Stomach (tissue), 19 donors: ENCODE measurements at places on chromosomes 12 and 14. TPM values are rescaled to one million over a fixed set of nuclear protein-coding genes. Genes with fewer than 3 reads are reported as not detected.
A peak's percentile ranks its signal among the peaks of the same experiment; 100 is the strongest.

Gene MGP
- total RNA-seq = 362 TPM

Gene MAP1LC3B2
- total RNA-seq = 1.3 TPM

- peaks cover 35% of the 10 kb centered on the region for H3K27me3 ChIP-seq
- H3K4me1 ChIP-seq = peaks cover 28% of the 10 kb centered on the region
- DNase-seq = peak; percentile 91
- H3K4me3 ChIP-seq = peak overlapping the region; percentile 47
Observed at GRCh38 chr12:54017878-54018467, 9.2 kb downstream of the HOXC8 start.

GRCh38 chr12:68234140-68234539, 8.5 kb upstream of the IL26 start:
- DNase-seq = no peak
- H3K4me1 ChIP-seq = no peaks in the 10 kb centered on the region
- no peaks in the 10 kb centered on the region for H3K27me3 ChIP-seq
- H3K36me3 ChIP-seq = no peaks in the 10 kb centered on the region
- no peak overlapping the region for H3K27ac ChIP-seq

- H3K27me3 ChIP-seq = no peaks in the 10 kb centered on the region
- H3K36me3 ChIP-seq = no peaks in the 10 kb centered on the region
- peaks cover 64% of the 10 kb centered on the region for H3K4me1 ChIP-seq
- peak overlapping the region; percentile 80 for H3K27ac ChIP-seq
- H3K4me3 ChIP-seq = no peak overlapping the region
Observed at GRCh38 chr14:68193970-68194681, 374.5 kb downstream of the RAD51B start.

GRCh38 chr14:27410981-27411380, 813.1 kb upstream of the NOVA1 start:
- H3K27me3 ChIP-seq = no peaks in the 10 kb centered on the region
- no peaks in the 10 kb centered on the region for H3K36me3 ChIP-seq
- H3K27ac ChIP-seq = no peak overlapping the region
- no peaks in the 10 kb centered on the region for H3K4me1 ChIP-seq
- H3K4me3 ChIP-seq = no peak overlapping the region

DNA sequence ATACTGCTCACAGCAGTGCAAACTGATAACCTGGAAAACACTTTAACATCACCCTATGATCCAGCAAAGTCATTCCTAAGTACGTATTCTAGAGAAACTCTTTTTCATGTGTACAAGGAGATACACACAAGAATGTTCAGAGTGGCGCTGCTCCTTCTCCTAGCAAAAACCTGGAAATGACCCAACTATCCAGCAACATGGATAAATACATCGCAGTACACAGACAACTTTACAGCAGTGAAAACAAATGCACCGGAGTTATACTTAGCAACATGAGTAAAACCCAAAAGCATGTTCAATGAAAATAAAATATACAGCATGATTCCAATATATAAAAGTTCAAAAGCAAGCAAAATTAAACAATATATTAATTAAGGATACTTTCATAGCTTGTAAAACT, 18.7 kb downstream of the SART3 start:
- DNase-seq = no peak
- no peak overlapping the region for H3K4me3 ChIP-seq
- peaks cover 7% of the 10 kb centered on the region for H3K4me1 ChIP-seq
- H3K36me3 ChIP-seq = peaks cover 54% of the 10 kb centered on the region
- H3K27me3 ChIP-seq = no peaks in the 10 kb centered on the region
- no peak overlapping the region for H3K27ac ChIP-seq

GRCh38 chr14:54771411-54772027, 131.1 kb downstream of the GCH1 start:
- no peak for DNase-seq
- H3K4me1 ChIP-seq = peaks cover 35% of the 10 kb centered on the region
- H3K36me3 ChIP-seq = peaks cover 30% of the 10 kb centered on the region
- H3K27ac ChIP-seq = no peak overlapping the region
- H3K4me3 ChIP-seq = no peak overlapping the region

- peak; percentile 30 for DNase-seq
- H3K27me3 ChIP-seq = no peaks in the 10 kb centered on the region
Observed at GRCh38 chr14:24734917-24735500, 101.0 kb upstream of the GZMB start.

- no peak for DNase-seq
- H3K27me3 ChIP-seq = no peaks in the 10 kb centered on the region
- peaks cover 93% of the 10 kb centered on the region for H3K4me1 ChIP-seq
- H3K36me3 ChIP-seq = no peaks in the 10 kb centered on the region
- no peak overlapping the region for H3K27ac ChIP-seq
- no peak overlapping the region for H3K4me3 ChIP-seq
Observed at GRCh38 chr12:132496358-132496669, 6.4 kb downstream of the FBRSL1 start.

DNA sequence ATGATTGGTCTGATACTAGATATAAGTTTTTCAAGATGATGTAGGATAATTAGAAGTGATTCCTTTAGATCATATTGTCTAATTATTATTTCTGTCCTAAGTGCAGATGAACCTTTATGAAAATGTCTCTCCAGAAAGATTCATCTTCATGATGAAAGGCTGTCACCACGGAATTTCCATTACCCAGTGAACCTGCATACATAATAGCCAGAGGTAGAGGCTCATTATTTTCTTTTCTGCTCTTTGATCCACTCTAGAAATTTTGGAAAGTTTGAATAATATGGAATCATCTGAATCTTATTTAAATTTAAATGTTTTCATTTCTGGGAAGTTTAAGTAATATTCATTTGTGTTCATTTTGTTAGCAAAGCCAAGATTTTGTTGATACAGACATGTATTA, 137.1 kb upstream of the ATP2B1 start:
- no peaks in the 10 kb centered on the region for H3K27me3 ChIP-seq
- no peaks in the 10 kb centered on the region for H3K36me3 ChIP-seq
- no peak overlapping the region for H3K27ac ChIP-seq
- DNase-seq = no peak
- H3K4me1 ChIP-seq = no peaks in the 10 kb centered on the region
- no peak overlapping the region for H3K4me3 ChIP-seq

GRCh38 chr12:108921946-108922345, 42.1 kb downstream of the DAO start:
- no peaks in the 10 kb centered on the region for H3K27me3 ChIP-seq
- H3K27ac ChIP-seq = no peak overlapping the region
- DNase-seq = no peak
- H3K36me3 ChIP-seq = no peaks in the 10 kb centered on the region
- no peaks in the 10 kb centered on the region for H3K4me1 ChIP-seq
- H3K4me3 ChIP-seq = no peak overlapping the region

DNA sequence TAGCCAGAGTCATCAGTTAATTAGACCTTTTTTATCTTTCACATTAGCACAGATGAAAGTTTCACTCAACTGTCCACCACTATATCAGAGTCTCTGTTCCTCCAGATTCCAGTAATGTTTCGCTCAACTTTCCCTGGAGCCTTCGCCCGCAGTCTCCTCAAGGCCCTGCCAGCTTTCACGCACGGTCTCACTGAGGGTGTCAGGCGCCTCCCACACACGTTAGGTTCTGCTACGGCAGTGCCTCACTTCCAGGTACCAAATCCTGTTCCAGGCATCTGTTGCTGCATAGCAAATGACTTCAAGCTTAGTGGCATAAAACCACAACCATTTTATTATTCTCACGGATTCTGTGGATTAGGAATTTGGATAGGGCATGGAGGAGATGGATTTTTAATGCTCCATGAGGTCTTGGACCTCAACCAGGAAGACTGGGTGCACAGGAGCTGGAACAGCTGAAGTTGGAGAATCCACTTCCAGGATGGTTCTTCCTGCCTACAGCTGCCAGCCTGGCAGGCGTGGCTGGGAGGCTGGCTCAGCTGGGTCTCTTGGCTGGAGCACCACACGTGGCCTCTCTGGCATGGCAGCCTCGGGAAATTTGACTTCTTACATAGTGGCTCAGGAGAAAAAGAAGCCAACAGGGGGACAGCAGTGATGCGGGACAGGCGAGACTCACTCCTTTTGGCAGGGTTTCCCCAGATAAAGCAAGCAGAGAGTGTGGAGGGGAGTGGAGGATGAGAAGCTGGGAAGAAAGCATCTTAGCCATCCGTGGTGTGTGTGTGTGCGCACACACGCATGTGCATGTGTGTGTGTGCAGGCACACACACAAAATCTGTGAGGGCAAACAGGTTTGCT, 21.3 kb upstream of the BCDIN3D start:
- H3K4me3 ChIP-seq = no peak overlapping the region
- no peak for DNase-seq
- H3K36me3 ChIP-seq = no peaks in the 10 kb centered on the region
- no peak overlapping the region for H3K27ac ChIP-seq
- H3K27me3 ChIP-seq = no peaks in the 10 kb centered on the region
